ENCODE measurements at places on chromosomes 2 and 18.

DNA sequence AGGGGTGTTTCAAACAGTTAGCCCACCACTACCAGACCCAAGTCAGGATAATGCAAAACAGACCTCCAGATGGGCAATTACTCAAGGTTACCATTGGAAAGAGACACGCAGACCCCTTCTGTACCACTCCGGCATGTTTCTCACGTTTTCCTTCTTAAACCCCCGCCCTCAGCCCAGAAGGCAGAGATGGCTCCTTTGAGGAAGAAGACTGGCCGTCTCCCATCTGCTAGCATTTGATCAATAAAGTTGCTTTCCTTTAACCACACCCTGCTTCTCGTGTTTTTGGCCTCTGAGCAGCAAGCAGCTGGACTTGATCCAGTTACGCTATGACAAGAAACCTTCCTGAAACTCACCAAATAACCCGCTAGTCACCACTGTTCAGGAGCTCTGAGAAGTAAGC lies 1012.4 kb upstream of the GYPC start:
- DNase-seq, result no peak
- no peak overlapping the region for H3K4me3 ChIP-seq
- H3K36me3 ChIP-seq, result no peaks in the 10 kb centered on the region
- no peak overlapping the region for H3K27ac ChIP-seq
- H3K4me1 ChIP-seq, result no peaks in the 10 kb centered on the region

DNA sequence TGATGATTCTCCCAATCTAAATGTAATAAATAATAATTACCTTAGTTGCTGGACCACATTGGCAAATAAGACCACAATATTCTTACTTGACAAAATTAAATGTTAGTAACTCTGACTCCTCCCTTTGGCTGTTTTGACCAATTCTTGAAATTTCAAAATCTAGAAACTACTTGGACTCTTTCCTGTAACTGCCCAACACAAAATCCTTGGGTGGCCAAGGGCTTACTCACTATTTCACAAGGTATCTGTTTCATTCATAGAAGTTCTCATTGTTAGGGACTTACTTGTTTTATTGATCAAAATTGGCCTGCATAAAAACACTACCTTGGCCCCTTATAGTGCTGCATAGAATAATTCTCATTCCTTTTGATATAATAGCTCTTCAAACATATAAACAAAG lies 19.4 kb downstream of the CDH20 start:
- H3K36me3 ChIP-seq, result no peaks in the 10 kb centered on the region
- no peak overlapping the region for H3K27ac ChIP-seq
- no peaks in the 10 kb centered on the region for H3K4me1 ChIP-seq
- DNase-seq, result no peak
- H3K4me3 ChIP-seq, result no peak overlapping the region
- H3K27me3 ChIP-seq, result no peaks in the 10 kb centered on the region

DNA sequence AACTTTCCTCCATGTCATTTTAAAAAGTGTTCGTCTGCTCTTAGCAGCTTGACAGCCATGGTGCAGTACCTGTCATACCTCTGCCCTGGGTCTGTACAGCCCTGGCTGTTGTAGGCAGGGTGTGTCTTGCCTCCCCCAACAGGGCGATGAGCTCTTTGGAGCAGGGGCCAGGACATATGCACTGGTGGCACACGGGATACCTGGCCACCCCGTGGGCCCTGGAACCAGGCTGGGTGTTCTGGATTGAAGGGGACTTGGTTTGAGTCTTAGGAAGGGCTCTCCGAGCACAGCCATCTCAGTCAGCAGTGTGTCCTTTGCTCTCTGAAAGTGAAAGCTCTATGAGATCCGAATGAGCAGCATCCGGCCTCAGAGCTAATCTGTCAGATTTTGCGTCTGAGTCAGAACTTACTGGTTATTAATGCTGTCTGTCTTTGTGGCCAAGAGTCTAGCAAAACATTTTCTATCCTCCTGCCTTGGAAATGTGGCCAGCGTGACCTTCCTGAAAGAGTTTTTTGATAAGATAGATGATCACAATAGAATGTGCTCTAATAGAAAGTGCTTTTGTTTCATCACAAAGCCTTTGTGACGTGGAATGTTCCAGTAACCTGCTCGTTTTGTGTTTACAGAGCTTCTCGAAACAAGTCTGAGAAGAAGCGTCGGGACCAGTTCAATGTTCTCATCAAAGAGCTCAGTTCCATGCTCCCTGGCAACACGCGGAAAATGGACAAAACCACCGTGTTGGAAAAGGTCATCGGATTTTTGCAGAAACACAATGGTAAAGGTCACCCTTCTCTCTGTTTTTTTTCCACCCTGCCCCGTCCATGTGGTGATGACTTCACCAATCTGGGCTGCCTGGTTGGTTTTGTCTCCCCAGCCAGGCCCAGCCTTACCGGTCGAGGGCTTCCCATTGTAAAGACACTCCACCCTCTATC lies 77.3 kb upstream of the RPL31 start:
- peaks cover 11% of the 10 kb centered on the region for H3K4me1 ChIP-seq
- H3K27me3 ChIP-seq, result no peaks in the 10 kb centered on the region
- no peak overlapping the region for H3K4me3 ChIP-seq
- DNase-seq, result peak; percentile 55
- H3K27ac ChIP-seq, result peak overlapping the region; percentile 58

DNA sequence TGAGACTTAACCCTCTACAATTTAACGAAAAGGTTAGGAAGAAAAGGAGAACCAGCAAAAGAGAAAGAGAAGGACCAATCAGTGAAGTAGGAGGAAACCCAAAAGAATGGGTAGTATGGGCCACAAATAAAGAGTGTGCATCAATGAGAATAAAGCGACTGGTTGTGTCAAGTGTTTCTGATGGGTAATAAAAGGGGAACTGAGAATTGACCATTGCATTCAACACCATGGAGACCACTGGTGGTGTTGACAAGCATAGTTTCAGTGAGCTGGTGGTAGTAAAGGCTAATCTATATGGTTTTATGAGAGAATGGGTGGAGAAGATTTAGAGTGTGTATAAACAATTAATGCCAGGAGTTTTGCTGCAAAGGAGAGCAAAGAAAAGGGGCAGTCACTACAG lies 75.4 kb downstream of the CSRNP3 start:
- no peak overlapping the region for H3K4me3 ChIP-seq
- DNase-seq, result no peak
- H3K36me3 ChIP-seq, result no peaks in the 10 kb centered on the region
- no peaks in the 10 kb centered on the region for H3K27me3 ChIP-seq
- no peak overlapping the region for H3K27ac ChIP-seq

DNA sequence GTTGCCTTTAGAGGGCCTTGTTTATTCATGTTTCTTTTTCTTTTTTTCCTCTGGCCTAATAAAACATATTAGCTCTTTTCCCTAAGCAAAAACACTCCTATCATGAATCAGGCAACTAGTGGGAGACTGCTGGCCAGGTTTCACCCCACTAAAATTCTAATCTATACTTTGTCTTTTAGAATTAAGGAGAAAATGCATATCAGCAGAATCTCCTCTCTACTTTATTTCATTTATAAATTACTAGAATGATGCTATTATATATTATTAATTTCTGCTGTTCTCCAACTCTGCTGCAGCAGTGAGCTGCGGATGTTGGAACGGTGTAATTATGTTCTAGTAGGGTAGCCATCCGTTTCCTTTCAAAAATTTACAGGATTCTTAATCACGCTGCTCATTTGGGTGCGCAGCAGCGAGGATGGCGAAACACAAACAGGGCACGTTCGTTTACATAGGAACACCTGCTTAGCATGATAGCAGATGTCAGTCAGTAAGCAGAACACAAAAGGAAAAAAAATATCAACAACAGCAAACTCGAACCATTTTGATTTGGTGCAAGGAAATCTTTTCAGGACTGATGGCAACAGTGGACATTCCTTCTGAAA lies 30.5 kb downstream of the ZEB2 start:
- H3K27me3 ChIP-seq, result no peaks in the 10 kb centered on the region
- H3K36me3 ChIP-seq, result no peaks in the 10 kb centered on the region
- no peaks in the 10 kb centered on the region for H3K4me1 ChIP-seq
- H3K27ac ChIP-seq, result no peak overlapping the region

DNA sequence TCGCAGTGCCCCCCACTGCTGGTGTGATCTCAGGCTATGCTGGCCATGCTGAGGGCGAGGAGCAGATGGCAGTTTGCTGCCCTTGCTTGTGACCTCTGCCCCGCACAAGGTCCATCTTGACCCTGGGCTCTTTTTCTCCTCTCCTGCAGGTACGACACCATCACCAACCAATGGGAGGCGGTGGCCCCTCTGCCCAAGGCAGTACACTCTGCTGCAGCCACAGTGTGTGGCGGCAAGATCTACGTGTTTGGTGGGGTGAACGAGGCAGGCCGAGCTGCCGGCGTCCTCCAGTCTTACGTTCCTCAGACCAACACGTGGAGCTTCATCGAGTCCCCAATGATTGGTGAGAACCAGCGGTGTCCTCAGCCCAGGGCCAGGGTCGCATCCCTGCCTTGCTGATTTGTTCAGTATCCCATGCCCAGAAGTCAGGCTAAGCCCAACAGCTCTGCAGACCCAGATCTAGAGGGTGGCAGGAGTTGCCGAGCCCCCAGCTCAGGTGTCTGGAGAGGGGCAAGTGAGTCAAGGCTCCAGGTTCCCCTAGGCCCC lies 223.8 kb downstream of the ATAD2B start:
- no peak overlapping the region for H3K27ac ChIP-seq
- no peak for DNase-seq
- no peaks in the 10 kb centered on the region for H3K27me3 ChIP-seq

GRCh38 chr2:143453981-143454511 lies 324.8 kb downstream of the ARHGAP15 start:
- H3K27me3 ChIP-seq, result no peaks in the 10 kb centered on the region
- peaks cover 54% of the 10 kb centered on the region for H3K4me1 ChIP-seq
- no peaks in the 10 kb centered on the region for H3K36me3 ChIP-seq
- DNase-seq, result no peak

DNA sequence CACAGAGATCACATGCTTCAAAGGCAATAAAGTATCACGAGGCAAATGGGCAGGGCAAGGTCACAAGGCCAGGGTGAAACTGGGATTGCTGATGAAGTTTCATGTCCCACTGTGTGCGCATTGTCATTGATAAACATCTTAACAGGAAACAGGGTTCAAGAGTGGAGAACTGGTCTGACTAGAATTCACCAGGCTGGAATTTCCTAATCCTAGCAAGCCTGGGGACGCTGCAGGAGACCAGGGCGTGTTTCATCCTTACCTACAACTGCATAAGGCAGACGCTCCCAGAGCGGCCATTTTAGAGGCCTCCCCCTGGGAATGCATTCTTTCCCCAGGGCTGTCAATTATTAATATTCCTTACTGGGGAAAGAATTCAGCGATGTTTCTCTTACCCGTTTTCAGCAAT lies 33.2 kb downstream of the PTPN4 start:
- no peaks in the 10 kb centered on the region for H3K36me3 ChIP-seq
- H3K27ac ChIP-seq, result no peak overlapping the region
- no peak for DNase-seq

DNA sequence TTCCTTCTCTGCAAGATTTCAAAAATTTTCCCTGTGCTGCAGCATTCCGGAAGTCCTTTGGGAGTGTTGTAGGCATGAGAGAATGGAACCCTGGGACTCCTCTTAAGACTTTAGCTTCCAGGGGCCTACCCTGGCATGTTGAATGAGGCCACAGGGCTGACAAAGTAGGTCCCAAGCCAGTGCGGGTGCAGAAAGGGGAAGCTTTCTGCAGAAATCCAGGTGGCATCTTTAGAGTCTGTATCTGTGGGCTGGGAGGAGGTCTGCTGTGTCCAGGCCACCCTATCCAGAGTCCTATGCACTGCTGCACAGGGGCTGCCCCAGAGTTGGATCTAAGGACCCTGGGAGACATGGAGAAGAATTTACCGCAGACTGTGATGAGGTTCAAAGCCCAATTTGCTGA lies 1.9 kb upstream of the SIX2 start:
- no peak for DNase-seq
- H3K27me3 ChIP-seq, result peaks cover 19% of the 10 kb centered on the region
- H3K36me3 ChIP-seq, result no peaks in the 10 kb centered on the region
- no peak overlapping the region for H3K4me3 ChIP-seq

- no peaks in the 10 kb centered on the region for H3K36me3 ChIP-seq
- no peak for DNase-seq
- H3K27ac ChIP-seq, result no peak overlapping the region
- H3K4me3 ChIP-seq, result no peak overlapping the region
- no peaks in the 10 kb centered on the region for H3K4me1 ChIP-seq
Measured at GRCh38 chr2:20957788-20958525, 85.9 kb downstream of the APOB start.

DNA sequence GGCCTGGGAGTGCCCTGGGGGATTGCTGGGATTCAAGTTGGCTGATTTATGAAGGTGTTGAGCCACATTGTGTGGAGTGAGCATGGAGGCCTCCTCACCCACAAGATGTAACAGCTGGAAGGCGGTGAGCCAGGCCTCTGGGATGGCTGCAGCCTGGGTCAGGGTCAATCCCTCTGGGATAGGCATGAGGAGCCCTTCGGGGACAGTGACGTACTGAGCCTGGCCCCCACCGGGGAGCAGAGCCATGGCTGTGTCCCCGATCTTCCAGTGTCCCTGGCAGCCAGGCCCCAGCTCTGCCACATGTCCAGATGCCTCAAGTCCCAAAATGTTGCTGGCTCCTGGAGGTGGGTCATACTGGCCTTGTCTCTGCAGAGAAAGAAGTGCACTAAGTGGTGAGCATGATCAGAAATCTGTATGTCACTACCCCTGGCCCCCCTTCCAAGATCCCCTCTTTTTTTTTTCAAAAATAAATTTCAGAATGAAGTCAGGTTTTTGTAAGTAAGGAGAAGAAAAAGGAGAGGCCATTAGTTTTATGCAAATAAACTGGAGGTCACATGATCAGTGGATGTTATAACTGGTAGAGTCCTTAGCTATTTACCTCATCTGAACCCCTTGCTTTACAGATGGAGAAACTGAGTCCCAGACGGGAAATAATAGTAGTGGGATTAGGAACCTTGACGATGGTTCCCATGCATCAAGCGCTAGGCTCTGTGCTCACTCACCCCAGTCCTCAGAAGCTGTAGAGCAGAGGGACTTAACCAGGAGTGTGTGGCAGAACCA lies 1.7 kb downstream of the TP53I3 start:
- no peaks in the 10 kb centered on the region for H3K36me3 ChIP-seq
- H3K4me1 ChIP-seq, result peaks cover 14% of the 10 kb centered on the region
- no peak overlapping the region for H3K27ac ChIP-seq
- H3K27me3 ChIP-seq, result no peaks in the 10 kb centered on the region
- DNase-seq, result no peak
- H3K4me3 ChIP-seq, result no peak overlapping the region

- no peaks in the 10 kb centered on the region for H3K27me3 ChIP-seq
- H3K36me3 ChIP-seq, result peaks cover 40% of the 10 kb centered on the region
- no peaks in the 10 kb centered on the region for H3K4me1 ChIP-seq
- no peak overlapping the region for H3K27ac ChIP-seq
Measured at GRCh38 chr2:215332872-215333595, 21.2 kb downstream of the ATIC start.

DNA sequence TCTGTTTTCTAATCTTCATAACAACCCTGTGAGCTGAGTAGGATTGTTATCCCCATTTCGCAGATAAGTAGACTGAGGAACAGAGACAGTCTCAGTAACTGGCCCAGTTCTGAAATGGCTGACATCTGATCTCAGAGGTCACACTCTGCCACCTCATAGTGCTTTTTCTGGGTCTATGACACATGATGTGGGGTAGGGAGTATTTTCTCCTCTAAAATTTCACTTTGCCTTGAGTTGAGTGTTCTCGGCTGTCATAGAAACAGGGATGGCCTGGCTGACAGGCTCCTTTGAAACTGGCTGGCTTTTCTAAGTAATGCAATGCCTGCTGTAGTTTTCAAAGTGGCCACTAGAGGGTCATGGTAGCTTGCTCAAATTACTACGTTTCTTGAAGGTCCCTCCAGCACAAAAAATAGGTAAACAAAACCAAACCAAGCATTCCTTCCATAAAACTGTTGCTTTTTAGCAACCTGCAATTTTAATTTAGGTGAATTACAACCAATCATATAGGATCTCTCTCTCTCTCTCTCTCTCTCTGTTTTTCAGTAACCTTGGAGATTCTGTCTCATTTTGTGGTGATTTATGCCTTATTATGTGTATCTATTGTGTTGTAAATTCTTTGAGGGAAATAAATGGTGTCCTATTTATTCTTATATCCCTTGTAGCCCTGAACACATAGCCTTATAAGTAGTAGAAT lies 84.2 kb upstream of the TTN start:
- DNase-seq, result no peak
- no peaks in the 10 kb centered on the region for H3K4me1 ChIP-seq
- no peaks in the 10 kb centered on the region for H3K27me3 ChIP-seq
- H3K4me3 ChIP-seq, result no peak overlapping the region
